EH (cell line): ENCODE measurements at places on chromosomes 13 and 19.
A peak's percentile ranks its signal among the peaks of the same experiment; 100 is the strongest.

GRCh38 chr19:18279516-18280246, 1.7 kb downstream of the JUND start:
- DNase-seq: peak; percentile 96

GRCh38 chr13:22915442-22916082, 265.2 kb upstream of the SGCG start:
- DNase-seq: peak; percentile 22

DNA sequence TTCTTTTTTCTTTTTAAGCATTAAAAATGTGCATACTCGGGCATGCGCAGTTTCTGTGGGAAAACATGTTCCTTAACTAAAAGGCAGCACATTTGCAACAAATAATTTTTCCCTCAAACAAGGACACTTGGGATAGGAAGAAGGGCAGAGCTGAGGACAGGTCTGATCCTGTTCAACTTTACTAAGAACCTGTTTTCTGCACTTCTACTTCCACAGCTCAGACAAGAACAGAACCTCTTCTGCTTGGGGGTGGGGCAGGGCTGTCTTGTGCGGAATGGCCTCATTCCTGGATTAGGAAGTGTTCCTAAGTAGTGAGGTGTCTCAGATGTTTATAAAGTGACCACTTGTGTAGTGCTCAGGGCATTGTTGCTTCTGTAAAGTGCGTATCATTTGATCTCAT, 18.3 kb downstream of the SAFB start:
- no peak for DNase-seq

GRCh38 chr19:1577090-1577928, 9.2 kb upstream of the MEX3D start:
- DNase-seq: no peak

- no peak for DNase-seq
These were observed 1396.1 kb upstream of the MIR17HG start for GRCh38 chr13:89951341-89951740.

DNA sequence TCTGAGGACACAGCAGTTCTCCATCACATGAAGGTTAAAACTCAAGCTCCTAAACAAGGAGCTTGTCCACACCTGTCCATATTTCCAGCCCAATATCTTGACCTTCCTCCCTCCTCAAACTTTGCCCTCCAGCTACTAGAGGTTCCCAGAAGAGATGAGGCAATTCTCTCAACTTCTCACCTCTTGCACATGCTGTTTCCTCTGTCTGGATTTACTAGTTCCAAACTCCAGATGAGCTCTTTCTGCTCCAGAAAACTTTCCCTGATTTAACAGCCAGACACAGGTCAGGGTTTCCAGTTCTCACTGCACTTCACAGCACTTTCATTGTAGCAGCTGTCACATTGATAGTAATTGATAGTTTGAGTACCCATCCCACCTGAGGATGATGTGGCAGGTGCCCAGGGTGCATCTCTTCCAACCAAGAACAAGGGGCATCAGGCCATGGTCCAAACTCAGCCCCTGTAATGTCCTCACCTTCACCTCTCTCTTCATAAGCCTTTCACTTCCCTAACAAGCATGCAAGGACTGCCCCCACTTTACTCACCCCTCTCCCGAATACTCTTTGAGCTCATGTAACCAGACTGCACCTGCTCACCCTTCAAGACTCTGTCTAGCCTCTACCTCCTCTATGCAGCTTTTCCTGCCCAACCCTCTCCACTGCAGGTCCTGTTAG, 3.0 kb upstream of the WDFY2 start:
- no peak for DNase-seq

- no peak for DNase-seq
These were observed 4.2 kb downstream of the C5AR1 start for GRCh38 chr19:47313754-47314295.

- DNase-seq: peak; percentile 84
These were observed 31.7 kb upstream of the C1QTNF9B start for GRCh38 chr13:23928985-23929384.

GRCh38 chr13:47594833-47595232, 406.2 kb downstream of the SUCLA2 start:
- DNase-seq: peak; percentile 21

GRCh38 chr13:32031025-32031814, at the start of gene FRY:
FRY (plus strand) TSS chr13:32031774; CDS start chr13:32031796, 22 bp downstream.
- DNase-seq: peak; percentile 83

DNA sequence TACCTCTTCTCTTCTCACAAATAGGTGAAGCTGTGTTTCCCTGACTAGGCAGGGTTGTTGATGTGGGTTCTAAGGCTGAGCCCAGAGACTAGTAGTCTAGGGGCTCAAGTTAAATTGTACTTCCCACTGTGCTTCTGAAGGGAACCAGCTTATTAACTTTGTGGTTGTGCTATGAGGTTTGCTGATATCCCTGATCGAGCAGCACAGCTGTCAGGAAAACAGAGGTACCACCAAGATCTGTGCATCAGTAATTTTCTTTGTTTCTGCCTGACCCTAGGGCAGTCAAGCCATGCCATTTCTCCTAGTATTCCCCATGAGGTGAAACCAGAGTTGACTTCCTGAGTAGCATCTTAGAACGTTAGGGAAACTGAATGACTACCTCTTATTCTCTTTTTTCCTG, 853.8 kb upstream of the MIR17HG start:
- DNase-seq: no peak
